ENCODE measurements at places on chromosomes 2 and 18.

DNA sequence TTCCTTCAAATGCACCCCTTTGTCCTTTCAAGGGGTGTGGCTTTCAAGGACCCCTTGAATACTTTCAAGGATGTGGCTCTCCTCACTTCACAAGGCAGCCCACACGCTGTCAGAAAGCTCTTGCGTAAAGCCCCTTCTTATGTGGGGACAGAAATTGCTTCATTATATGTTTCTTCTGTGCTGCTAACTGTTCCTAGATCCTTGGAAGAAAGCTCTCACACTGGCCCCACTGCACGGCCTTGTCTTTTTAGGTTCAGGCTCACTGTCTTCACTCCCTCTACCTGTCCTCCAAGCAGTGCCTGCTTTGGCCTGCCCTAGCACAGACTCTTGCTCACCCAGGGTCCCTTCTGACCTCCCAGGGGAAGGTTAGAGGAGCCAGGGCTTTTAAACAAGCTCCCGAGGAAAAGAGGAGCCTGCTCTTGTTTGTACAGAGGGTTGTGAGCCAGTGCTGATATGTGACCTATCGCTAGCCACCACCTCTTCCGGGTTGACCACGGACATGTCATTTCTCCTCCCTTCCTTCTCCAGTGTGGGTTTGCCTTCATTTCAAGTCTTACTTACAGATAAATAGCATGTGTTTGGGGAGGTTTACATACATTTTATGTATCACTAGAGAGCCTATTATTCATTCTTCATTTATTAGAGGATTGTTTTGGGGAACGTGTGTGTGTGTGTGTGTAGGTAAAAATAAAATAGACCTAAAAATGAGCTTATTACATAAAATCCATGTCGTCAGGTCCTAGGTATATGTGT lies 94.7 kb downstream of the RTN4 start:
- DNase-seq: no peak

DNA sequence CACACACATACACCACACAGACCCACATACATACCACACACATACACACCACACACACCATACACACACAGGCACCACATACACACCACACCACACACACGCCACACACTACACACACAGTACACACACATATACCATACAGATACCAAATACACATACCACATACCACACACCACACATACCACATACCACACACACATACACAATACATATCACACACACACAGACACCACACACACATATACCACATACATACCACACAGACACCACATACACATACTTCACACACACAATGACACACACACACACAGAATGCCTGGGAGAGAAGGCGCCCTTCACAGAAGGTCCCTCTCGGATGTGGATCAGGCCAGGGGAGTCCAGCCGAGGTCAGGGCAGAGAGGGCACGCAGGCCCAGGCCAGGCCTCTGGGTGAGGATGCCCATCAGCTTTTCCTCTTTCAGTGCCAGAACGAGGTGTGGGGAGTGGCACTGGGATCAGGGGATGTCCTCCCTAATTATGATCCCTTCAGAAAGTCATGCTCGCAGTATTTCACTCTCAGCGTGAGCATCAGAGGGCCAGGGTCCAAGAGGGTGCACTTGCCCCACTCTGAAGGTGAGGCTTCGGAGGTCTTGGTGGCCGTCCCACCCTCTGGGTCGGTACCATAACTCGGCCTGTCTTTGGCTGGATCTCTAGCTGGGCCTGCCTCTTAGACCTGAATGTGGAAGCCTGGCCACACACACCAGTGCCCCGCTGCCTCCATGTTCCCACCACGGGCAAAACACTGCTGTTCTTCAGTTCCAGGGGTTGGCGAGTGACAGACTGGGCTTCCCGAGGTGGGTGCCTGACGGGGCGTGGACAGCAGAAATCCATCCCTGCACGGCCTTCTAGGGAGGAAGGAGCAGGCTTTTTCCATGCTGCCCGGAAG lies 70.6 kb upstream of the ODC1 start:
- DNase-seq: no peak

- DNase-seq: no peak
Observed at GRCh38 chr2:12871694-12872315, 155.1 kb downstream of the TRIB2 start.

GRCh38 chr2:170503563-170503962 lies 211.6 kb upstream of the SP5 start:
- DNase-seq: no peak

GRCh38 chr2:44635725-44636124 lies 274.0 kb downstream of the CAMKMT start:
- no peak for DNase-seq

- DNase-seq: no peak
Observed at GRCh38 chr2:151922845-151923666, 94.8 kb upstream of the ARL5A start.

- DNase-seq: no peak
Observed at GRCh38 chr2:185990861-185991525, 252.4 kb downstream of the FSIP2 start.

DNA sequence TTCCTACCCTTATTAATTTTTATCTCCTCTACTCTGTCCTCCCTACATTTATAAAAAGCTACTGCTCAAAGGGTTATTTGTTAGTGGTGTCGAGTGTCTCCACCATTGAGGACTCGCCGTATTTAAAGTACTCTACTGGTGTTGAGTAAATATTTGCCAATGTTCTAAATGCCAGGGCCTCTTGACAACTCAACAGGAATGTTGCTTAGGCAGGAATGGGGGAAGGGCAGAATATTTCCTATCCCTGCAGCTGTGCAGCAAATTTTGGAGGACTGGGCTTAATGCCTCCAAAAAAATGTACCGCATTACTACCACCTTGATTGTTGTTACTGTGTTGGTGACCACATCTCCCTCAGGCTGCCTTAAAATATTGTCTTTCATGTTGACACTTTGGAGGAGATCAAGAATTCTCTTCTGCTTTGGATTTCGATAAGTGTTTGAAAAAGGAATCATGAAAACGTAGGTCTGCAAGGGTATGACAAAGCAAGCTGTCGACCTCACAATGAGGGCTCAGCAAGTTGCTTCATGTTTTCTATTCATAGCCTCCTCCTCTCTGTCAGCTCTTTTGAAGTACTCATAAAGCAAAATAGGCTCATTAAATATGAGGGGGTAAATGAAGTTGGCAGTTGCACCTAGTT lies 84.3 kb downstream of the EFEMP1 start:
- no peak for DNase-seq

- no peak for DNase-seq
Observed at GRCh38 chr2:149068225-149068995, 29.9 kb downstream of the LYPD6B start.

DNA sequence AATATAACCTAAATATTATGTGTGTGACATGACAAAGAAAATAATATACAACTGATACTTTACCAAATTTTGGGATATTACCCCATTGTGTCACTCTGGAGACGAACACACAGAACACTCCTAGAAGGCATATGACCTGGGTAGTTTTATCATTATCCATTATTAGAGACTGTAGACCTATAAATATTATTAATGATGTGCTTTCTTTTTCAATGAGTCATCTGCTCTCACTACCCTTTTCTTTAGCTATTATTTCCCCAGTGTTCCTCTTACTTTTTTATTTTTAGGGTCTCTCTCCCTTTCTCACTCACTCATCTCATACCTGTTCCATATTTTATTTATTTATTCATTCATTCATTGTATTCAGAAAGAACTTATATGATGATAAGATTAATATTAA lies 143.3 kb upstream of the ITGA4 start:
- DNase-seq: peak; percentile 77

DNA sequence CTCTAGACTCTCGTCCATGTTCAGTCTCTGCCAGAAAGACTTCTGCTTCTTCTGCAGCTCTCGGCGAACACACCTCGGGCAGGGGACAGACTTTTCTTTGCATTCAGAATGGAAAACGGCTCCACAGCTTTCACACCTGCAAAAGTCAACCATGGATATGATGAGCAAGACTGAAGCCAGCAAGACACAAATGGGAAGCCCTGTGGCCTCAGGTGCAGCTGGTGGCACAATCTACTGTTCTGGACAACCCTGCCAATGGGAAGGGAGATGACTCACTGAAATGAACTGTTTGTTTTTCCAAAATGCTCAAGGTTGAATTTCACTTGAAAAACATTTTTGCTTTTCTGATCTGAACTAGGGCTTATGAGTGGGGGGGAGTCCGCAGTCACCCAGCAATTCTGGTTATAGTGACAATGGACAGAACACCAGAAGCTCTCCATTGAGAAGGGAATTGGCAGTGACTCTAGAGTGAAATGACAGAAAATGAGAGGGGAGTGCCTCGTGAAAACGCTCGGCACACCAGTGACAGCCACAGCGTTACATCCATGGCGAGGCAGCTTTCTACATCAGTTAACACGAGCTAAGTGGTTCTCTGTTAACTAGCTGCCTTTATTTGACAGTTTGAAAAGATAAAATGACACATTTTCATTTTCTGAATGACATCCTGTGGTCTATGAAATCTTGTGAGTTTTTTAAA lies 58.8 kb upstream of the FZD5 start:
- DNase-seq: peak; percentile 41

DNA sequence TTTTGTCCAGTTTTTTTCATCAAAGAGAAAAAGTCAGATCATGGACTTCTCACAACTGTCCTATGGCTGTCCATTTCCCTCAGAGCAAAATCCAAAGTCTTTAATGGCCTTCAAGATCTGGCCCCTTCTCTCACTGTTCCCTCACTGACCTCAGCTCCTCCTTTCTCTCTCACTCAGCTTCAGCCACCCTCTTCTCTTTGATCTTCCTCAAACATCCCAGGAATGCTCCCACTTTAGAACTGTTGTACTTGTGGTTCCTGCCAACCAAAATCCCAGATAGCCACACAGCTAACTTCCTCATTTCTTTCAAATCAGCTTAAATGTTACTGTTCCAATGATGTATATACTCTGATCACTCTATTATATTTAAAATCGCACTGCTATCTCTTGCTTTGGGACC lies 82.9 kb downstream of the NUP35 start:
- DNase-seq: no peak

DNA sequence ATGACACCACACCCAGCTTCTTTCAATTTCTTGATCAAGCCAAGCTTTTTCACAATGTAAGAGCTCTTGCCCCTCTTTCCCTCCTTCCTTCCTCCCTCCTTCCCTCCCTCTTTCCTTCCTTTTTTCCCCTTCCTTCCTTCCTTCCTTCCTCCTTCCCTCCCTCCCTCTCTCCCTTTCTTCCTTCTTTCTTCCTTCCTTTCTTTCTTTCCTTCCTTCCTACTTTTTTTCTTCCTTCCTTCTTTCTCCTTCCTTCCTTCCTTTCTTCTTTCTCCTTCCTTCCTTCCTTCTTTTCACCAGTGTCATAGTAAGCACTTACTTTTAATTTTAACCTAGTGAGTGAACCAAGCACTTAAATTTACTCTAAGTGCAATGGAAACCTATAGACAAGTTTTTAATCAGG lies 21.2 kb upstream of the PSME4 start:
- no peak for DNase-seq

DNA sequence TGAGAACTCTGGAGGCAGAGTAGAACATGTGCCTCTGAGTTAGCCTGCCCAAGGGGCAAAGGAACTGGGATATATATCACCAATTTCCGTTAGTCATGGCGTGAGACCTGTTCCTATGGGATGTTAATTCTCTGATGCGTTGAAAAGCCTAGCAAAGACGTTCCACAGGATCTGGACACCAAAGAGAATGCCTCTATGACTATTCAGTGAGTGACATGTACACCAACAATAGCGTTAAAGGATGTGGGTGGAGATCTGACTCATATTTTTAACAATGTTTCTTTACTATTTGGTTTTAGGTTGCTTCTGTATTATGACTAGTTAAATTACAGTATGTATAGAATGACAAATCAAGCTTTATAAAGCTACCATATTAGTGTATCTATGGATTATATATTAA lies 320.9 kb upstream of the MC4R start:
- DNase-seq: no peak

DNA sequence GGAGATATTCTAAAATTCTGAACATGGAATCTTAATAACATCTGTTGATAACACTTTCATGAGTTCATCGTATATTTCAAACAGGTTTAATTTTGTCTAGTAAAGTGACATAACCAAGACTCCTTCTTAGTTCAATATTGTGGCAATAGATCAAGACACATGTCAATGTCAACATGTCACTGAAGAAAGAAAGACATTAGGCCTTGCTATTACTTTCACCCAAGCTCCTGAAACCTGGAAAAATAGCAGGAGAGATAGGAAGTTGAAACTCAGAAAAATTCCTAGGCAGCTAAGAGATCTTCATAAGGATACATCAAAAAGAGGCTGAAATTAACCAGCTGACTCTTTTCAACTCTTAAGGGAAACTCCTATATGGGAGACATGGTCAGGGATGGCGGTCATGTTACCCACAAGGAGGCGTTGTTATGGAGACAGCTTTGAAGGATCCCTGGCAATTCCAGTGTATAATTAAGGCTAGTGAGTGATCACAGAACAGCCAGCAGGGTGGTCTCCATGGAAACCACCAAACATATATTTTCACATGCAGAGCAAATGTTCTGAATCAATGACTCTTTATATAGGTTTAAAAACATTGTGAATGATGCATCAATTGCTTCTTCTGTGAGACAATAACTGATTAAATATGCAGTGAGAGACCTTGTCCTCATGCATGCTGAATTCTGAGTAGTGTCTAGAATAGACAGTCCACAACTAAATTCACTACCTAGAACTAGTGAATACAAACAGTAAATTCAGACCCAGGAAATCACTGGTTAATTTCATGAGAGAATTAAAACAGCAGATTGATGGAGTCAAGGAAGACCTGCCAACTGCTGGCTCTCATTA lies 115.3 kb upstream of the RIOK3 start:
- DNase-seq: peak; percentile 85

DNA sequence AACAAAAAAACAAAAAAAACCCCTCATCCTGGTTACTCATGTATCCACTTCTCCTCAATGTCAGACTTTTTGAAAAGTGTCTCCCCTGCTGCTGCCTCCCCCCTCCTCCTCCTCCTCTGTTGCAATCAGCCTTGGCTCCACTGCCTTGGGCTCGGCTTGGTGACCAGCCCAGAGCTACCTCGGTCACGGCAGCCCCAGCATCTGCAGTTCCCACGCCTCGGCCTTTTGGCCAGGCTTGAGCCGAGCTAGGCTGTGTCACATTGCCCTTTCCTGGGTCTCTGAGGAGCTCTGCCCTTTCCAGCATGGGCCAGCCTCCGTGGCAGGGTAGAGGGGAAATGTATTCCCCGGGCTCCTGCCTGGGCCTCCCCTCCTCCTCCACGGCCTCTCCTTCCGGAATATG lies 22.7 kb upstream of the INHBB start:
- DNase-seq: no peak

GRCh38 chr2:126678269-126679065 lies 22.5 kb downstream of the GYPC start:
- DNase-seq: no peak

GRCh38 chr2:74554820-74555531 lies 456 bp downstream of the DOK1 start:
- peak; percentile 47 for DNase-seq
